ENCODE measurements at places on chromosomes 11 and 22.

- no peak for DNase-seq
Measured at GRCh38 chr22:49432211-49432896, 395.3 kb downstream of the BRD1 start.

GRCh38 chr22:22395245-22395644 is 113.3 kb downstream of the ZNF280B start:
- DNase-seq: no peak

GRCh38 chr22:43851979-43852307 is 10.4 kb downstream of the SULT4A1 start:
- no peak for DNase-seq

GRCh38 chr11:65915101-65915820 is 3.6 kb downstream of the C11orf68 start:
- no peak for DNase-seq

DNA sequence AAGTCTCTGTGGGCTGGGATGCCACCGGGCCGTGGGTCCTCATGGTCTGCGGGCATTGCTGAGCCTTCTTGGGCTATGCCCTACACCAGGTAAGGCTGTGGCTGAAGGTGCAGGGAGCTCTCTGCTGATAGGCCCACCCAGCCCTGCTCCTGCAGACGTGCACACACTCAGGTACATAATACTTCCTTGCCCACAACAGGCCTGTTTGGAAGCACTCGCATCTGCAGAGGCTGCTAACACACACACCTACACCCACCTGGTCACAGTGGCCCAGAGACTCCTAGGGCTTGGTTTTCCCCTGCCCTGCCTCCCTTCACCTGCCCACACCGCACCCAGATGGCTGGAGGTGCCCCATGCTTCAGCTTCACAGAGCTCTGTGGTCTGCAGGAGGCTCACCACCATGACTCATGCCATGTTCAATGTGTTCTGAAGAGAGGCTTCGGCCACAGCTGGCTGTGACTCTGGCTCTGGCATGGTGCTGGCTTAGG is 72.8 kb upstream of the KCNQ1OT1 start:
- DNase-seq: no peak

GRCh38 chr11:18001191-18001590 is 11.7 kb downstream of the SERGEF start:
- no peak for DNase-seq

- no peak for DNase-seq
Measured at GRCh38 chr11:78921509-78921908, 346.8 kb upstream of the NARS2 start.

GRCh38 chr11:10114593-10115404 is 179.2 kb downstream of the SBF2 start:
- no peak for DNase-seq

DNA sequence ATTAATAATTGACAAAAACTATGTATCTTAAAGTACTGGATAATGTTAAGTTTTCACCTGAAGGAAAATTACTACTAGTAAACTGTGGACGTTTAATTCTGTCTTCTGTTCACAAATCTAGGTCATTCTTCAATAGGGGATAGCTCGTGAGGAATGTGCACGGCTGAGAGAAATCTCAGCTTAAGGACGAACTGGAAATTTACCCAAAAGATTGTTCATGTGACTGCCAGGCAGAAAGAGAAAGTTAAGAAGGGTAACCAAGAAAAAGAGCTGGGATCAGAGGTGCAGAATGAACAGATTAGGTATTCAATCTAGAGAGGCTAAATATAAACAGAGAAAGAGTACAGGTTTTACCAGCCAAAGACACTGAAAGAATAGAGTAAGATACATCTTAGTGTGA is 245.3 kb downstream of the CASP12 start:
- DNase-seq: no peak

DNA sequence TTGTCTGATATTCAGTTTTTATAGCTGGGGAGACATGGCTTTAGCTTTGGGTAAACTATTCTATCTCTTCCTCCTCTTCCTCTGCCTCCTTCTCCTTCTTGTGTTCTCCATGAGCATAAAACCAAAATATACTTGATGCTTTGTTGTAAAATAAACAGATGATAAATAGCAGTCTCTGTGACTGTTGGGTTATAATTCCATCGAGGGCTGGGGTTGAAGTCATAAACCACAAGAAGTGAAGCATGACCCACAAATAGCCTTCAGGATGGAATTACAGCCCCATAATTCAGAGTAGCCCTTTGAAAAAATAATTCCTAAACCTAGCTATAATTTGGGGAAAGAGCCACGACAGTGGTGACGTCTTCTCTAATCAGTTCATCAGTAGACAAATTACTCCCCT is 177.7 kb downstream of the SNX19 start:
- no peak for DNase-seq

GRCh38 chr11:96390488-96390792 is 627 bp downstream of the JRKL start:
- no peak for DNase-seq

DNA sequence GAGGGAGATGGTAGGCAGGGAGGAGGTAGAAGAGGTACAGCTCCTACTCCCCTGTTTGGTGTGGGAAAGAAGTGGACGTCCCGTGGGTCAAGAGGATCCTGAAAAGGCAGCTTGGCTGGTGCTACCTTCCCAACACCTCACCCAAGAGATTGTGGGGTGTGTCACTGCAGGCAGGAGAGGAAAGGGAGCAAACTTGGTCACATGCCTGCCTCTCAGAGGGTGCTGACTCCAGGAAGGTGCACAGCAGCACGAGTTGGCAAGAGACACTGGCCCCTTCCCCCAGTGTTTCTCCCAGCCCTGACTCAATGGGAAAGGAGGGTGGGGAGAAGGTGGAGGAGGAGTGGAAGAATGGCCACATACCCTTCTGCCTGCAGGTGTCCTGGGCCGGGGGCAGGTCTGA is 99.6 kb downstream of the CSNK2A3 start:
- no peak for DNase-seq

DNA sequence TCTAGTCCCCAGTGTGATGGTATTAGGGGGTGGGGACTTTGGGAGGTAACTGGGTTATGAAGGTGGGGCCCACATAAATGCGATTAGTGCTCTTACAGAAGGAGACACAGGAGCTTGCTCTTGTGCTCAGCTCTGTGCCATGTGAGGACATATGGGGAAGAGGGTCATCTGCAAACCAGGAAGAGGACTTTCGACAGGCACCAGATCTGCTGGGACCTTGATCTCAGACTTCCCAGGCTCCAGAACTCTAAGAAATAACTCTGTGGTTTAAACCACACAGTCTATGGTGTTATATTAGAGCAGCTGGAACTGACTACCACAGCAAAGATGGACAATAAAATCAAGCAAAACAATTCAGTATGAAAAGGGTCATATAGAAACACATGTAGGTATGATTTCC is 26.7 kb downstream of the NNMT start:
- no peak for DNase-seq

DNA sequence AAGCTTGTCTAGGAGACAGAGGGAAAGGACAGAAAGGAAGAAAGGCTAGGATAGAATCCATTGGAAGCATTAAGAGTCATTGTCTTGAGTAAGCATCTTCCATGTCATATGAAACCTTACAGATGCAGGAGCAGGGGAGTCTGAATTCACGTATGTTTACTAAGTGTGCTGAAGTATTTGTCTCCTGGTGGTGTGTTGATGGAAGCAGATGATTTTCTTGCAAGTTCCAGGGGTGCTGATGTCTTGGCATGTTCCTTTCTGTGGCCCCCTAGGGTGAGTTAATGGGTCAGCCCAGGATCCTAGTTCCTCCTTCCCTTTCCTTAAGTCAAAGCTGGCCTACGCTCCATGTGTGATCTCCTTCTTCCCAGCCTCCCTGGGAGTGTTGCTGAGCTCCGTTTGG is 110.2 kb downstream of the TEAD1 start:
- DNase-seq: no peak

GRCh38 chr22:47357086-47357485 is 594.6 kb downstream of the TBC1D22A start:
- no peak for DNase-seq

DNA sequence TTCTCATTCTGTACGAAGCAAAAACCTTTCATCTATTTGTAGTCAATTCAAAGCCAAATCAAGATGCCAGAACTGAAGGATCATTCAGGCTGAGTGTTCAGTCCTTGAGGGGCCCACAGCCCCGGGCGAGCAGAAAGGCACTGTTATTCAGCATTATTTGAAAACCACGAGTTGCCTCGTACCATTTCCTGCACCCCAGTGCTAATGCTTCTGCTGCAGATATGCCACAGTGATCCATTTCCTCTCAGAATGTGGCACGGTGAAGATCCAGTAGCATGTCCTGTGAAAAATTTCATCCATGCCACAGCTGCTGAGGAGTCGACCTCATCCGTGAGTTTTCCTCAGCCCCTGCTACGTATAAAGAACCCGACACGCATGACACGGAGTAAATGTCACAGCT is 85.4 kb downstream of the OSBP2 start:
- DNase-seq: no peak

- no peak for DNase-seq
Measured at GRCh38 chr11:128568166-128568778, 19.1 kb downstream of the ETS1 start.

GRCh38 chr11:86693518-86693917 is 21.1 kb upstream of the ME3 start:
- DNase-seq: no peak

GRCh38 chr22:25638638-25639037 is 74.2 kb downstream of the GRK3 start:
- no peak for DNase-seq

DNA sequence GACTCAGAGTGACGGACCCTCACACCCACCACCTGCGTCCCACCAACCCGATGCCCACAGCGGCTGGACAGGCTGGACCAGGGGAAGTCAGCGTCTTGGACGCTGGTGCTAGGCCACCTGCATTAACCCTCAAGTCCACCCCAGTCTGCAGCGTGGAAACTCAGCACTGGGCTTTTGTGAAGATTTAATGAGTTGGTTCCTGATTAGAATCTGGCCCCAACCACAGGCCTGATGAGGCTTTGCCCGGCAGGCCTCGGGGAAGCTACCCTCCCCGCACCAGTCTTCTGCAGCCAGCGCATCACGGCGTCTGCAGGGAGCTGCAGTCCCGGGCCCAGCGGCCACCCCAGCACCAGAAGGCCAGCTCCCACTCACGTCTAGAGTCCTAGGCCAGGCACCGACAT is 101.0 kb downstream of the BRD1 start:
- no peak for DNase-seq

- DNase-seq: no peak
Measured at GRCh38 chr11:26947904-26948639, 45.8 kb upstream of the FIBIN start.

- no peak for DNase-seq
Measured at GRCh38 chr11:5065027-5065426, 4.3 kb upstream of the OR52E1 start.

DNA sequence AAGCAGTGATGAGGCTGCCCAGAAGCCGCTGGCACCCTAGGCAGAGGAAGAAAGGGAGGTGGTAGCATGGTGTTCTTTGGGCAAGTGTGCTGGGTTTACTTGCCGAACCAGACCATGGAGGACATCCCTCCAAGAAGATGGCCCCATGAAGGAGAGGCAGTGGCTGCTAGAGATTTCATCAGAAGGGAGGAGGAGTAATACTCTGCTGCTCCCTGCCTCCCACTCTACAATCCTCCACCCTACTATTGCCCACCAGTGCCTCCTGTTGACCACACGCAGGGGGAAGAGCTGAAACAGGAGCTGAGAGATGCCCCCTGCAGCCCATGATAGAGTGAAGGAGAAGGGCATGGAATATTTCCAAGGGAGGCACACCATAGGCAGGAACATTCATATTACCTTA is 51.0 kb upstream of the PRSS23 start:
- DNase-seq: no peak

DNA sequence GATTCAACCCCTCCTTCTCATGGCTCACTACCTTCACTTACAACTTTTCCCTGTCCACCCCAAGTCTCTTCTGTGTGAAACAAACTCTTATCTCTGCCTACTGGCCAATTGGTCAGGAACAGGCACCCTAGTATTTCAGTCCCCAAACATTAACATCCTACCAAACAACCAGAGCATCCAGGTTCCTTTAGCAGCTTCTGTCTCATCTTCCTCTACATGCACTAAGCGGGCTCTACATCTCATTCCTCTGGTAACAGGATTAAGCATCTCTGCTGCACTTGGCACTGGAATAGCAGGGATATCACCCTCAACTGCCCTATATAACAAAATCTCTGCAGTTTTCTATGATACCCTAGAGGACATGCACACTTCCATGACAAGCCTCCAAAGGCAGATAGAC is 116.2 kb downstream of the JRKL start:
- no peak for DNase-seq

DNA sequence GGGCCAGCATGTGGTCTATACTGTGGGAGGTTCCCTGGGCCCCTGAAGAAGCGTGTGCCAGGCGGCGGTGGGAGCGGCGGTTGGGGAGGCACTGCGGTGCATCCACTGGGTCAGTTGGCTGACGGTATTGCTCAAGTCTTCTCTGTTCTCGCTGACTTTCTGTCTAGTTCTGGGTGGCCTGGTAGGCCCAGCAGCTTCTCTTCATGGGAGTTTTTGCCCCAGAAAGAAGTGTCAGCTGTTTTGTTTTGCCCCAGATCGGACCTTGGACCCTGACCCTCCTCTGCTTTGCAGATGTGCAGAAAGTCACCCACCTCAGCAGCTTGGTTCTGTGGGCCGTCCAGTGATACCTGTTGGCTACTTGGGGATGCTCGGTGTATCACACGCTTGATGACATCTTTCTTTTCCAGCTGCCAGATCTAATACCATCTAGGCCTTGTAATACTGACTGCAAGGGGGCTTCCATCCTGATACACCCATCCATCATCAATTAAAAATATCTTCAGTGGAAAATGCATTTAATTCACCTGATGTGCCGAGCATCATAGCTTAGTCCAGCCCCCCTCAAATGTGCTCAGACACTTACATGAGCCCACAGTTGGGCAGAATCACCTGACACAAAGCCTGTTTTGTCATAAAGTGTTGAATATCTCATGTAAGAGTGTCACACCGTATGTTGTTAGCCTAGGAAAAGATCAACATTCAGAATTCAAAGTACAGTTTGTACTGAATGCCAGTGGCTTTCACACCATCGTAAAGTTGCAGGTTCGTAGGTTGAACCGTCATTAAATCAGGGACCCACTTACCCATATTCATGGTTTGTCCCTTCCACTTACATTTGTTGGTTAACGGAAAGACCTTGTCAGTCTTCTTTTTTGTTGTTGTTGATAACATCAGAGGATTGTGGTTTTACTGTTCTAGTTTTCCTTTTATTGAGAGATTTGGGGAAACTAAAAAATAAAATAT is 13.9 kb downstream of the ZBED4 start:
- no peak for DNase-seq
